ENCODE measurements at places on chromosomes 3 and 15.

- no peak for DNase-seq
Observed at GRCh38 chr3:76871655-76872054, 168.2 kb upstream of the ROBO2 start.

GRCh38 chr3:189936201-189936945 lies 184.3 kb downstream of the P3H2 start:
- no peak for DNase-seq

DNA sequence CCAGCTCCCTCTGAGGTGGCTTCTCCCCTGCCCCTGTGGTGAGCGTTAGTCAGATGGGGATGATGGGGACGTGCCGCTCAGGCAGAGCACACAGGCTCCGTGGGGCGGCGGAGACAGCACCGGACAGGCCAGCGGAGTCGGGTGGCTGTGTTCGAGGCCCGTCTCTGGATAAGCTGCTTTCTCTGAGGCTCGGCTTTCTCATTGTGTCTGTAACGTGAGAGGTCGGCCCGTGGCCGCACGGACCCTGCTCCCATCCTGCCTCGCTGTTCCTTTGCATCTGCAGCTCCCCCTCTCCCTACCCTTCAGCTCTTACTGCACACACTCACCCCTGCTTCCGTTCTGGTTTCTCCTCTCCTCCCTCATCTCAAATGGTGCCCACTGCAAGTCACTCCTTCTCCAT lies 62.5 kb downstream of the FAM43A start:
- DNase-seq: no peak

DNA sequence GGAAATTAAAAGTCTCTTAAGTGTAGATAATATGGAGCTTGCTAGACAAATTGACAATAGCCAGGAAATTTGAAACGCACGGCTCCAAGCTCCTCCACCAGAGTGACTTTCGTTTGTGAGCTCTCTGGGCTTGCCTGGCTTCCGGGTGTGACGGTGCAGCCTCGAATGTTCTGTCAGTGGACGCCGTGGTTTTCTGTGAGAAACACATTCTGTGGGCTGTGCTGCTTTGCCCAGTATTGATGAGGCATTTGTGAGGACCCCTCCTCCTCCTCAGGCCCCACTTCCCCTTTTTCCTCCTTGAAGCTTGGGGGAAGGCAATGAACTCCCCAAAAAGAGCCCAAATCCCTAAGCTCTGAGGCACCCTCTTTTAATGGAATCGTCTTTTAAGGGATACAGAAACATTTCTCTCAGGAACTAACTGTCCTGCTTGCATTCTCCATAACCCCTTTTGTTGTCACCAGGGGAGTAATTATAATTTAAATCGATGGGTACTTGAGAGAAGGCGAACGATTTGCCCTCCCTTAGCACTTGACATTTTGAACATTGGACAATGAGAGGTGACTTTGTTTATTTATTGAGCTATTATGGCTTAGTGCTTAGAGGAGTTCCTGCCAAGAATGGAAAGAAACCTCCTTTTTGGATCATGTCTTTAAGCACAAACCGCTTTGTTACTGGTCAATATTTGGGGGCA lies 40.8 kb downstream of the POLR2M start:
- no peak for DNase-seq

DNA sequence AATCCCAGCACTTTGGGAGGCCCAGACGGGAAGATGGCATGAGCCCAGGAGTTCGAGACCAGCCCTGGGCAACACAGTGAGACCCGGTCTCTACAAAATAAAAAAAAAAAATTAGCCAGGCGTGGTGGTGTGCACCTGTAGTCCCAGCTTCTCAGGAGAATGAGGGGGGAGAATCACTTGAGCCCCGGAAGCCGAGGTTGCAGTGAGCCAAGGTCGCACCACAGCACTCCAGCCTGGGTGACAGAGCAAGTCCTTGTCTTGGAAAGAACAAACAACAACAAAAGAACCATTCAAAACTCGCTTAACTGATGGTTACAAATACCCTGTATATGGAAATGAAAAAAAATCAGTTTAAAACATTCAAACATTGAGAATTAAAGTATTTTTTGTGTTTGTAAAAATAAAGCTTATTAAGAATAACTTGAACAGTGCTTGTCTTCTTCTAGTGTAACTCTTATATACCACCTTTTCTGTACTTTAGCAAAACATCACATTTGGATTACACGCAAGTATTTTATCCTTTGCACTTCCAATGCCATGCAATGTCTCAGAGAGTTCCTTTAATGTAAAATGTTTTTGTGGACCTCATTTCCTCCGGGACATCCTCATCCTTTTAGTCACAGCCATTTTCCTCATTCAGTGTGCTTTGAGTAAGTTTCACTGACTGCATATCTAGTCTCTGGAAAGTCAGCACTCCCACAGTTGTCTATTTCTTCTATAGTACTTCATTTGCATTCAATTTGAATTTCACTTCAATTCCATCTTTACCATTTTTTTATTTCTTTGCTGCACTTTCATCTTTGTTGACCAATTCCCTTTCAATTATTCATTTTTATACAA lies 113.0 kb upstream of the GOLGA8J start:
- no peak for DNase-seq

- no peak for DNase-seq
Observed at GRCh38 chr3:24196526-24196925, 251.4 kb downstream of the NR1D2 start.

DNA sequence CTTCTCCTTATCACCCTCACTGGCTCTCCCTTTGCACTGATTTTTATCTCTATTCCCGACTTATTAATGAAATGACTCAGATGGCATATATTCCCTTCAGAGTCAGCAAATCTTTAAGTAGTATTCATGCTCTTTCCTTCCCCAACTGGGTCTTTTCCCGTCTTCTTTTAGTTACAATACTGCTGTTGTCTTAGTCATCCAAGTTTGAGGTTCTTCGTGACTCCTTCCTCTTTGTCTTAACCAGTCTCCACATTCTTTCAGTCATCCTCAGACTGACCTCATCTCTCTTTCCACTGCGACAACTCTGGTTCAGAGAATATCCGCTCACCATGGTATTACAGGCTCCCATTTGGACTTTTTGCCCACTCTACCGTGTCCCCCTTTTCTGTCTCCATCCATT lies 12.4 kb downstream of the WDR5B start:
- no peak for DNase-seq

DNA sequence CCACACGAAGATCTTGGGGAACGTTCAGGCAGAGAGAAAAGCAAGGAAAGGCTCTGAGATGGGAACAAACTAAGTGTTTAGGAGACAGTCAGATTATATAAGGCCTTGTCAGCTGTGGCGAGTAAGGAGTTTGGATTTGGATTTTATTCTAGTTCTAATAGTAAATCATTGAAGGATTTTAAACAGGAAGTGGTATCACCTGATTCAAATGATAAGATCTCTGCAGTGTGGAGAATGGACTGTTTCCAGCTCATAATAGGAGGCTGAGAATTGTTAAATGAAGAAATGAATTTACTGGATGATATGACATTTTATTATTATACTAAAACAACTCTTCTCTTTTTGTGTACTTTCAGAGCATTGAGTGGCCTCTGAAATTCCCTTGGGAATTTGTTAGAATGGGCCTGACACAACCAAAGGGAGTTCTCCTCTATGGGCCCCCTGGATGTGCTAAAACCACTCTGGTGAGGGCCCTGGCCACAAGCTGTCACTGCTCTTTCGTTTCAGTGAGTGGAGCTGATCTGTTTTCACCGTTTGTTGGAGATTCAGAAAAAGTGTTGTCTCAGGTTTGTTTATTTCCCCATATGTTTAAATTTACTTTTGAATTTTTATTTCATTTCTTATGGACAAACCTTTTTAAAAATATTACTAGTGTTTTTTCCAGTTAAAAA lies 36.0 kb upstream of the GATM start:
- DNase-seq: no peak

GRCh38 chr3:132237652-132238032 lies 79.6 kb upstream of the ACP3 start:
- DNase-seq: no peak

DNA sequence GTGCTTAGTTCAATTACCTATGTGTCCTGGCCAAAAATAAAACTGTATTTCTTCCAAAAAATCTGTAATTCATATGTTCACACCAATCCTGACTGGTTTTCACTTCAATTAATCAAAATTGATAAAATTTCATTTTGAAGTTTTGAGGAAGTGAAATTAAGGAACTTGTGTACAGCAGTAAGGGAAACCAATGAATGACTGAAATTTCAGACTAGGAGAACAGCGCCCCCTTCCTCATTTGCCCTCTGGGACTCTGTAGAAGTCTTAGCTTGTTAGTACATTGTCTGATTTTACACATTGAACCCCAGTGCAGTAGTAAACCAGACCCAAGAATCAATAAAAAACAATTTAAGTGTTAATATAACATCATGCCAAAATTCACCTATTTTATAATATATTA lies 495.3 kb upstream of the AGTR1 start:
- DNase-seq: no peak

DNA sequence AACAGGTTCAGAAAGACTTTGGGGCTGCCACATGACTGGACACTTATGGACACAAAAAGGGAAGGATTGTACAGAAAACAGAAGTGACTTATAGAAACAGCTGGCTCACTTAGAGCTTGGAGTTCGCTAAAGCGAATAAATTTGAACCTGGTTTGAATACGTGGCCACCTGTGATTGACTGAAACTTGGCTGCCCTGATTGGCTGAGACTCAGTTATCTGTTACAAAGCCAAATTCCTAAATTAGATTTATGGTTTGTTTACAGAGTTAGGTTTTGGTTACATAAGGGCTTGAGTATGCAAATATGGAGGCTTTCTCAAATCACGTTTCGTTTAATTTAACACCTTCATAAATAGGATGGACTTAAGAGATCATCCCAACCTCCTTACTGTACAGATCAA lies 270.2 kb downstream of the THSD4 start:
- DNase-seq: no peak

- DNase-seq: no peak
Observed at GRCh38 chr15:82630033-82630432, 17.1 kb downstream of the CPEB1 start.

GRCh38 chr3:100173961-100174360 lies 59.7 kb upstream of the FILIP1L start:
- no peak for DNase-seq

DNA sequence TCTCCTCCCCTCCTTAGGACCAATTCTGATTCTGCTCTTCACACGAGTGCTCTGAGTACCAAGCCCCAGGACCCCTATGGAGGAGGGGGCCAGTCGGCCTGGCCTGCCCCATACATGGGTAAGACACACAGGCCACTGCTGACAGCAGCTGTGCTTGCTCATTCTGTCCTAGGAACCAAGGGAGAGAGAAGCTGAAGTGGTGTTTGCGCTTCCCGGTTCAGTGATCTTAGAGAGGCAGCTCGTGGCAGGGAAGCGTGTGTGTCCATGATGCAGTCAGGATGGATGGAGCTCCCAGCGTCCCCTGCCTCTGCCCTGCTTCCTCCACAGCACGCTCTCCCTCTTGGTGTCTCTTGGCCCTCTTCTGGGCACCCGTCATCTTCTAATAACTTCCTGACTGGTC lies 77.6 kb downstream of the CRTC3 start:
- DNase-seq: no peak

- no peak for DNase-seq
Observed at GRCh38 chr15:86540840-86541467, 461.3 kb downstream of the AGBL1 start.

DNA sequence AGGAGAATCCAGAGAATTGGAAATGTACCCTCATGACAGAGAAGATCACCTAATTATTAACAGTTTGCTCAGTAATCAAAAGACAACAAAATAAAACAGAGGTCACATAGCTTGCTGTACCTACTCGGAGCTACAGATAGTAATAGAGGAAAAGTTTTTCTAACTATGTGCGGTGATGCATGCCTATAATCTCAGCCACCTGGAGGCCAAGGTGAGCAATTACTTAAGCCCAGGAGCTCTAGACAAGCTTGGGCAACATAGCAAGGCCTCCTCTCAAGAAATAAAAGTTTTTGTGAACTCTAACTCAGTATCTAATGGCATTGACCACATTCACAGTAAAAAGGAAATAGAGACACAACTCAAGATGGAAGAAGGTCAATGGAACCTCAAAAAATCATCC lies 243.6 kb downstream of the ATP8B4 start:
- no peak for DNase-seq

DNA sequence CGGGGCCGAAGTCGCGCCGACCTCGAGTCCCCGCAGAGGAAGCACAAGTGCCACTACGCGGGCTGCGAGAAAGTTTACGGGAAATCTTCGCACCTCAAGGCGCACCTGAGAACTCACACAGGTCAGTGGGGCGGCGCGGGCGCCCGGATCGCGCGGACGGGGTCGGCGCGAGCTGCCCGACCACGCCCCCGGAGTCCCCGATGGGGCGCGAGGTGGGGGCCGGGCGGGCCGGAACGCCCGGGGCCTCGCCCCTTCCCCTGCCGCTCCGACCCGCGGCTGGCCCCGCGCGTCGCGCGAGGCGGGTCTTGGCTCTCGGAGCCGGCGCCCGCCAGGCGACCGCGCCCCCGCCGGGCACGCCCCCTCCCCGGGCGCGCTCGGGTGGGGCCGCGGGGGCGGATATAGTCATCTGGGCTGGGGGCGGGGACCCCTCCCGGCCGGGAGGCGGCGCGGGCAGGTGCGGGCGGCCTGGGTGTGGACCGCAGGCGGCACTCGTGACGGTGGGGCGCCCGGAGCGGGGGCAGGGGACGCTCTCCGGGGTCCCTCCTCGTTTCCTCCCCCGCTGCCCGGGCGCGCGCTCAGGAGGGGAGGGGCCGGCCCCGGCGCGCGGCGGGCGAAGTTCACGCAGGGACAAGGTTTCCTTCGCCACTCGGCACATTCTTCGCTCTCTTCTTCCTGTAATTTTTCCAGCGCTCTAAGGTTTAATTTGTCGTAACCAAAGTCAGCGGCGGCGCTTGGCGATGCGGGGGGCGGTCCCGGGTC lies 1.2 kb downstream of the KLF13 start:
- DNase-seq: no peak

DNA sequence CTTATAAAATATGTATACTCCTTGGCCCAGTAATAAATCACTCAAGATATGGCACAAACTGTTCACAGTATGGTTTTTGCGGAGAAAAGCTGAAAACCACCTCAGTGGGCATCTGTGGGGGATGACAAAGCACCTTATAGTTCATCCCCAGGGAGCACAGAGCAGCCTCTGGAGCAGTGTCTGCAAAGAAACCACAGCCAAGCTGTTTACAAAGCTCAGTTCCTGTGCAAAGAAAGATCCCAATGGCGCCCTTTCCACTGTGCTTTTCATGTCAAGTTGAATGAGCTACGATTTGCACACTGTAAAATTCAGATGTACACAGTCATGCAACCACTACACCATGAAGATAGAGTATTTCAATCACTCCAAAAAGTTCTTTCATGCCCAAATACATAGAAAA lies 2.5 kb upstream of the EFCC1 start:
- DNase-seq: no peak

- DNase-seq: no peak
Observed at GRCh38 chr3:191355406-191355805, 25.1 kb upstream of the UTS2B start.
